Activated CD8-positive, alpha-beta memory T cell treated with anti-CD3 and anti-CD28 coated beads, Interleukin-2, amount 50 U/mL, for 48 hours (primary cell): ENCODE measurements at places on chromosomes 1 and 21.

DNA sequence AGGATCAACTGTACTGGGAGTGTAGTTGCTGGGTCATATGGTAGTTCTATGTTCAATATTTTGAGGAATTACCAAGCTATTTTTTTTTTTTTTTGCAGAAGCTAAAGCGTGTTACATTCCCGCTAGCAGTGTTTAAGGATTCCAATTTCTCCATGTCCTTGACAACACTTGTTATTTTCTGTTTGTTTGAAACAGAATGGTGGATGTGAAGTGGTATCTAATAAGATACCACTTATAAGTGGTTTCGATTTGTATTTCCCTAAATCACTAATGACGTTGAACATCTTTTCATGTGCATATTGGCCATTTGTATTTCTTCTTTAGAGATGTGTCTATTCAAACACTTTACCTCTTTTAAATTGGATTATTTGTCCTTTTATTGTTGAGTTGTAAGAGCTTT is 112.2 kb downstream of the DISP1 start:
- no peak for DNase-seq

- no peak for DNase-seq
These were observed 355.0 kb downstream of the CAMTA1 start for GRCh38 chr1:7140251-7140650.

- no peak for DNase-seq
These were observed 15.4 kb downstream of the COL18A1 start for GRCh38 chr21:45420061-45421041.

DNA sequence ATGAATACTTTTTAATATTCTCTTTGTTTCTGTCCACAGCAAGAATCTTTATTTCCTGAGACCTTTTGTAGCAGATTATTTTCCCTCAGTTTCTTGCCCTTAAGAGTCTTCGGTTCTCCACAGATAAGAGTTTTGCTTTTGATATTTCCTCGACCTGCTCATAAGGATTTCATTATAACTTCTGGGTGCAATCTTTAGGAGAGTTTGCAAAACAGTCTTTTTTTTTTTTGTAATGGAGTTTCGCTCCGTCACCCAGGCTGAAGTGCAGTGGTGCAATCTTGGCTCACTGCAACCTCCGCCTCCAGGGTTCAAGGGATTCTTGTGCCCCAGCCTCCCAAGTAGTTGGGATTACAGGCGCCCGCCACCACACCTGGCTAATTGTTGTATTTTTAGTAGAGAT is 10.1 kb upstream of the UBE4B start:
- DNase-seq, result no peak

- peak; percentile 83 for DNase-seq
These were observed at the start of gene SMYD2 for GRCh38 chr1:214281021-214281719. SMYD2 (plus strand) TSS chr1:214281159; CDS start chr1:214281255, 96 bp downstream.

- no peak for DNase-seq
These were observed 27.4 kb downstream of the DTL start for GRCh38 chr1:212062832-212063438.

GRCh38 chr1:164265232-164265631 is 293.8 kb upstream of the PBX1 start:
- no peak for DNase-seq

- DNase-seq, result no peak
These were observed 13.1 kb upstream of the BCL9 start for GRCh38 chr1:147527941-147528936.

- no peak for DNase-seq
These were observed 31.8 kb upstream of the MEF2D start for GRCh38 chr1:156532374-156532773.

GRCh38 chr1:206422525-206422924 is 47.8 kb upstream of the IKBKE start:
- no peak for DNase-seq

- no peak for DNase-seq
These were observed 37.4 kb downstream of the AK5 start for GRCh38 chr1:77319036-77319705.

DNA sequence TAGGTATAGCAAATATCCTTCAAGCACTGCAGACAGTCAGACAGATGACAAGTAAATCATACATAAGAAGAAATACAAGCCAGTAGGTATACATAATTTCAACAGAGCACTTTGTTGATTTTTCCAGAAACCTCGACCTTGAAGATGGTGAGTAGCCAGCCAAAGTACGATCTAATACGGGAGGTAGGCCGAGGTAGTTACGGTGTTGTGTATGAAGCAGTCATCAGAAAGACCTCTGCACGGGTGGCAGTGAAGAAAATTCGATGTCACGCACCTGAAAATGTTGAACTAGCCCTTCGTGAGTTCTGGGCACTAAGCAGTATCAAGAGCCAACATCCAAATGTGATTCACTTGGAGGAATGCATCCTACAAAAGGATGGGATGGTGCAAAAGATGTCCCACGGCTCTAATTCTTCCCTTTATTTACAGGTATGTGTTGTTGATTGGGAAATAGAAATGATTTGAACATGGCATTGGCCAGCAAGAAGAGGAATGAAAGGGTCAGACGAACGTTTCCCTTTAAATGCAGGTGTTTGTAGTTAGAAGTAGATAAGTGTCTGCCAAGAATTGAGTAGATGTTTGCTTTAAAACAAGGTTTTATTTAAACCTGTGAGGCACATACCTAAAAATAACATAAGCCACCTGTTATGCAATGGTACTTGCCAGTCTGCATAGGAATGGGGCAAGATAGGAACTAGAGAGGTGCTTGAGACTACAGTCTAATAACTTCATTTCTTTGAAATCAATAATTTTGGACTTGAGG is 2.7 kb downstream of the PDIK1L start:
- peak; percentile 32 for DNase-seq

DNA sequence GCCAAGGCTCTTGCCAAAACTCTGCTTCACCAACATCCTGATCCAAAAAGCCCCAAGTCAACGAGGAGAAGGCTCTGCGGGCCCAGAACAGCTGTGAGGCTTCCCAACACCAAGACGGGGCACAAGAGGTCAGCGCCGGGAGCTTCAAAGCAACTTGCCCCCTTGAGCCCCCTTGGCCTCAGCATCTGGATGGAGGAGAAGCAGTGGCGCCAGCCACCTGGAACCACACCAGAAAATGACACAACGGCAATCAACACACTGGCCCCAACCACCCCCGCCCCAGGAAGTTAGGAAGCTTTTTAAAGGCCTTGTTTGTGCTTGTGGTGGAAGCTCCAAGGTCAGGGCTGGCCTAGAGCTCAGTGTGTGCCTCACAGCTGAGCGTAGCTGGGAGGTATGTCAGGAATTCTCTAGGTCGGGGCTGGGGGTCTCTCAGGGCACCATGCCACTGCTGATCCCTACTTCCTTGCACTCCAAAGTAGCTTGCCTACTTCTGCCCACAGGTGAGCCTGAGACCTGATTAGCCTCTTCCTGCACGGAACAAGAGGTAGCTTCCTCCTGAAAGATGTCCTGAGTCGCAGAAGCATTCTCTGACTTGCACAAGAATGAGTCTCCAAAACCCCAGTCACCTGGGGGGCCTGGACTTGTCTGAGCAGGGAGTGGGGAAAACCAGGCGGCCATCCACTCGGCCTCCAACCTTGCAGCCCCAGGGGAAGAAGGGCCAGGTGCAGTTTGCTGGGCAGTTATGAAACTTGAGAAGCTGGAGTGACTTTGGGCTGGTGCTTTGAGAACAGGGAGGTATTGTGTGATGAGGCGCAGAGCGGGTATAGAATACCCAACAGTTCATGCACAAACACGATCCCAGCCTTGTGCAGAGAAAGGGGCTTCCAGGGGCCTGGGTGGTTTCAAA is 9.7 kb upstream of the SRP9 start:
- DNase-seq, result peak; percentile 36

DNA sequence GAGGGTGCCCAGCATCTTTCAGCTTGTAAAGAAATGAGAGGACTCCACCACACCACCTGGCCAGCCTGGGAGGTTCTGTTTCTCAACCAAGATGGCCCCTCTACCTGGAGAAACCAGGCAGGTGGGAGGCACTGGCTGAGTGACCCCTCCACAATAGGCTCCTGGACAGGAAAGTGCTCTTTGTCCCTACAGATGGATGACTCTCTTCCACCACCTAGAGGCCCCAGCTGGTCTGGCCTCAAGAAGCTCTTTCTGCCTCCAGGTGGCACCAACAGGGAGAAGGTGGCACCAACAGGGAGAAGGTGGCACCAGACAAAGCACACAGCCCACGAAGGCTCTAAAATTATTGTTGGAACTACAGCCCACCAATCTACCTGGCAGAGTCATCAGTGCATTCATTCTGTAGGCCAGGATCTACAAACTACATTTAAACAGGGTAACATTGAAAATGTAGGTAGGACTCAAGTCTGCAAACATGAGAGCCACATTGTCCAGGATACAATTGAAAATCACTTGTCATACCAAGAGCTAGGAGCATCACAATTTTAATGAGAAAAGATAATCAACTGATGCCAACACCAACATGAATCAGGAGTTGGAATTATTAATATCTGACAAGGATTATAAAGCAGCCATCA is 14.4 kb downstream of the TMPRSS3 start:
- DNase-seq, result no peak

DNA sequence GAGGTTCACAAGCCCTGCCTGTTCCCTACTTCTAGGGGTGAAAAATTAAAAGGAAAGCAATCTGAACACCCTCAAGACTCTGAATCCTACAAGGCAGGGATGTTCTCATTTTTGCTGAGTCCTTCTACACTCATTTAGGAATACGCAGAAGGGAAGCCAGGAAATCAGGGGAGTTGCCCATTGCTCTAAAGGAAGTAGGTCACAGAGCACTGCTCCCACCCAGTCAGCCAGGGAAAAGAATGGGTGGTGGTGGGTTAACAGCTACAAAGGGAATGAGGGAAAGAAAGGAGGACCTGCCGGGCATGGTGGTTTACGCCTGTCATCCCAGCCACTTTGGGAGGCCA is 2.4 kb upstream of the CTTNBP2NL start:
- DNase-seq, result no peak

DNA sequence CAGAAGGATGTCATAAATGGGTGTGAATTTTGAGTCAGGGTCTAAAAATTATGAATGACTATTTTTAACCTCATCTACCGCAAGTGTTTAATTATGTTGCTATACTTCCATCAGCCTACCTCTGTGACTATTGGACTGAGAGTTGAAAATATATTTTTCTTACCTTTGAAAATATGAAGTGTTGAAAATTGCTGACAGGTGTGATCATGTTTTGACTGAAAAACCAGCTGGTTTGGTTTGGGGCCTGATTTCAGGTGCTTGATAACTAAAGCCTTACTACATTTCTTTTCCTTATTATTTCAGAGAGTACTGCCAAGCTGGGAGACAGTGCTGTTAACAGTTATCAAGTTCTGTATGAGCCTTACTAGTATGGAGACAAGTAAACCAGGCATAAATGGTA is 107.2 kb upstream of the DUSP10 start:
- no peak for DNase-seq

GRCh38 chr1:35557118-35557610 is at the start of gene KIAA0319L:
KIAA0319L (minus strand) TSS chr1:35557403; CDS start chr1:35554491, 2,912 bp downstream.
- no peak for DNase-seq

- no peak for DNase-seq
These were observed 280.1 kb downstream of the PTPRC start for GRCh38 chr1:198918920-198919319.

DNA sequence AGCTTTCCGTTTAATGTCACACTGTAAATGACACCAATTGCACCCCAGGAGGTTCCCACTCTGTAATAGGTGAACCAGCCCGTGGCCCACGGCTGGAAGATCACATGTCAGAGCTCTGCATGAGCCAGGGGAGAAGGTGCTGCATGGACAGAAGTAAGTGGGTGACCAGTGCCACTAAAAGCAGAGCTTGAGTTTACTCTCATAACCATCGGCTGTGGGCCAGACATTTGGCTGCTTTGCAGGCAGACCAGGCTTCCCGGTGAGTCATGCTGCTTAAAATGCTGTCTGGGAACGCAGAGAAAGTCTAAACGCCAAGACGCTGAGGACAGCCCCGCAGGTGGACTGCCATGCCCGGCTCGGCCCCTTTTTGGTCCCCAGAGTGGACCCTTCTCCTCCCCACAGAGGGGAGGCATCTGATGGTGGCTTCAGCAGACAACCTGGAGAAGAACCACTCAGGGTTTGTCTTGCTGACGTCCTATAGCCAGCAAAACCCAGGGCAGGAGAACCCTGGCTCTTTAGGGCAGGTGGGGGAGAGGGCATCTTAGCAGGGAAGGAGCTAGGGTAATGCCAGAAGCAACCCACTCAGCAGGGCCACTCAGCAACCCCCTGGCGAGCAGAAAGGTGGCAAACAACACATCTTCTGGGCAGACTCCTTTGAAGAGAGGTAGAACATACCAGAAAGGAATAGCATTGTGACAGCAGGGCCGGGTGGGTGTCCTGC is 7.3 kb downstream of the KIAA2013 start:
- no peak for DNase-seq

- DNase-seq, result no peak
These were observed 41.8 kb downstream of the XCL1 start for GRCh38 chr1:168617974-168618750.

GRCh38 chr1:49364676-49365075 is 588.0 kb upstream of the BEND5 start:
- DNase-seq, result no peak

DNA sequence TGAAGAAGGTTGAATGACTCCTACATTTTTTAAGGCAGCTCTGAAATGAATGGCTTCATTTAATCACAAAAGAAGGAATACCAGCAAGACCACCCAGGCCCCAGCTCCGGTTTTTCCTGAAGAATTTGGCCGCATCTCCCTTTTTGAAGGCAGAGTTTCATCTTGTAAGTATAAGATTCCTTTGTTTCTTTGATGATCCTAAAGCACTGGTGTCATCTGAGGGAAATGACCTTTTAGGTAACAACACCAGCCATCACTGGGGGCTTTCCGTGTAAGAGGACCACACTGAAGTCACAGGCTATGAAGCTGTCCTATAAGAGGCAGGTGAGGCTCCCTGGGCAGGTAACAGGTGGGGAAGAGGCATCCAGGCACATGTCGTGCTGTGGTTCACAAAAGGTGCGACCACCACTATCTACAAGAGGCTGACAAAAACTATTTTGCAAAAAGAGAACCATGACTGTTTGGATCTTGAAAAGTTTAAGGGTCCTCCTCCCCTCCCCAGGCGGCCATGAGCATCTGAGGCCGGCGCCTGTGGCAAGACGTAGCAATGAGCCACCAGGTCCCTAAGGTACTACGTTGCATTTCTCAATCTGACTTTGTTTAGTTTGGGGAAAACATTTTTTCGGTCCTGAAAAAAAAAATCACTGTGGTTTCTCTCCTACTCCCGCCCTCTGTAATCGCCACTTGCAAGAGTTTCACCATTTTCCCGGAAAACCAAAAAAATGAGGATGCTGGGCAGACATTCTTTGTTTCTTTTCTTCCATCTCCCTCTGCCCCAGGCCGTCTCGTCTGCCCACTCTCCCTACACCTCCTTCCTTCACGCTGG is 46.3 kb upstream of the IRF2BP2 start:
- no peak for DNase-seq
